Activated CD4-positive, alpha-beta memory T cell treated with anti-CD3 and anti-CD28 coated beads for 36 hours (primary cell): ENCODE measurements at places on chromosomes 12 and 14. TPM values are rescaled to one million over a fixed set of nuclear protein-coding genes. Genes with fewer than 3 reads are reported as not detected.

The BCL2L2 gene
- total RNA-seq: 0.85 TPM

The GLT1D1 gene
- total RNA-seq: not detected

The LUM gene
- not detected for total RNA-seq

The CLECL1 gene
- 7.4 TPM for total RNA-seq

The SMCO2 gene
- 0.19 TPM for total RNA-seq

The PRPH gene
- total RNA-seq: not detected

The RNF212B gene
- total RNA-seq: not detected

DNA sequence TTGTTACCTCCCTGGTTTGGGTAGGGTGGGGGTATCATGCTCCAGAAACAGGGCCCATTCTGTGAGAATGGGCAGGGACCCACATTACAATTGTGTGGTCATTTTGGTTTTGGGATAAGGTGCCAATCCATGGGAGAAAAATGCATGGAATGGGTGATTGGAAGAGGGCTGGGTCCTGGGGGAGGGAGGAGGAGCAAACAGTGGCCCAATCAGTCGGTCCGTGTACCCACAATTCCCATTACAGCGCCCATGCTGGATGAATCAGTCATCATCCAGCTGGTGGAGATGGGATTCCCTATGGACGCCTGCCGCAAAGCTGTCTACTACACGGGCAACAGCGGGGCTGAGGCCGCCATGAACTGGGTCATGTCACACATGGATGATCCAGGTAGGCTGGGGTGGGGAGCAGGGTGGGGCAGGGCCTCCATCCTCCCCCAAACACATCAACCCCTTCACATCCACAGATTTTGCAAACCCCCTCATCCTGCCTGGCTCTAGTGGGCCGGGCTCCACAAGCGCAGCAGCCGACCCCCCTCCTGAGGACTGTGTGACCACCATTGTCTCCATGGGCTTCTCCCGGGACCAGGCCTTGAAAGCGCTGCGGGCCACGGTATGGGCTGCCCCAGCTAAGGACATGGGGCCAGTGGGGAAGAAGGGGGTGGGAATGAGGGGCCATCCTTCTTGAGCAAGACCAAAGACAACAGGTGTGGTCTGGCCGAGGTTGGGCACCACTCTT is 3.6 kb upstream of the TPI1 start:
- H3K27ac ChIP-seq: no peak overlapping the region
- no peak overlapping the region for H3K4me3 ChIP-seq
- no peak for DNase-seq
- H3K4me1 ChIP-seq: peaks cover 16% of the 10 kb centered on the region
- H3K27me3 ChIP-seq: no peaks in the 10 kb centered on the region

DNA sequence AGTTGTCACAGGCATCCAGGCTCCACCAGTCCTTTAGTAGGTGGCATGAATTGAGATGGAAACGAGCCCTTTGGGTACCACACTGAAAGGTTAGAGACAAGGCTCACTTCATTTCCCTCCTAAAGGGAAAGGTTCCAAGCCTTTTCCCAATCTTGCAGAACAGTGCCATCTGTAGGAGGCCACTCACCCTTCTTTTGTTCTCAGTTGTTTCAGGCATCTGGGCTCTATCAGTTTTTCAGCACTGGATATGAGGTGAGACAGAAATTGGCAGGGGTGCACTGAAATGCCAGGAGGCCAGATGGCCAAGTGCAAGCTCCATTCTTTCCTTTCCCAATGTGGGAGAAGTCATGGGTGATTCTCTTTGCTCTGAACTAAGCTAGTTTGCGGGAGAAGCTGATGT is 15.2 kb downstream of the FBXO33 start:
- peaks cover 38% of the 10 kb centered on the region for H3K36me3 ChIP-seq
- no peak for DNase-seq
- no peaks in the 10 kb centered on the region for H3K27me3 ChIP-seq

- no peaks in the 10 kb centered on the region for H3K4me1 ChIP-seq
- H3K36me3 ChIP-seq: no peaks in the 10 kb centered on the region
- no peak overlapping the region for H3K4me3 ChIP-seq
These were observed 198.1 kb downstream of the DAD1 start for GRCh38 chr14:22390824-22391461.

GRCh38 chr12:16285586-16285985 is 8.1 kb upstream of the SLC15A5 start:
- no peaks in the 10 kb centered on the region for H3K27me3 ChIP-seq
- no peak for DNase-seq
- H3K36me3 ChIP-seq: no peaks in the 10 kb centered on the region
- no peaks in the 10 kb centered on the region for H3K4me1 ChIP-seq

GRCh38 chr12:107512391-107512790 is 173.2 kb upstream of the PWP1 start:
- H3K36me3 ChIP-seq: no peaks in the 10 kb centered on the region
- H3K4me1 ChIP-seq: peaks cover 12% of the 10 kb centered on the region
- no peak for DNase-seq
- no peak overlapping the region for H3K27ac ChIP-seq

DNA sequence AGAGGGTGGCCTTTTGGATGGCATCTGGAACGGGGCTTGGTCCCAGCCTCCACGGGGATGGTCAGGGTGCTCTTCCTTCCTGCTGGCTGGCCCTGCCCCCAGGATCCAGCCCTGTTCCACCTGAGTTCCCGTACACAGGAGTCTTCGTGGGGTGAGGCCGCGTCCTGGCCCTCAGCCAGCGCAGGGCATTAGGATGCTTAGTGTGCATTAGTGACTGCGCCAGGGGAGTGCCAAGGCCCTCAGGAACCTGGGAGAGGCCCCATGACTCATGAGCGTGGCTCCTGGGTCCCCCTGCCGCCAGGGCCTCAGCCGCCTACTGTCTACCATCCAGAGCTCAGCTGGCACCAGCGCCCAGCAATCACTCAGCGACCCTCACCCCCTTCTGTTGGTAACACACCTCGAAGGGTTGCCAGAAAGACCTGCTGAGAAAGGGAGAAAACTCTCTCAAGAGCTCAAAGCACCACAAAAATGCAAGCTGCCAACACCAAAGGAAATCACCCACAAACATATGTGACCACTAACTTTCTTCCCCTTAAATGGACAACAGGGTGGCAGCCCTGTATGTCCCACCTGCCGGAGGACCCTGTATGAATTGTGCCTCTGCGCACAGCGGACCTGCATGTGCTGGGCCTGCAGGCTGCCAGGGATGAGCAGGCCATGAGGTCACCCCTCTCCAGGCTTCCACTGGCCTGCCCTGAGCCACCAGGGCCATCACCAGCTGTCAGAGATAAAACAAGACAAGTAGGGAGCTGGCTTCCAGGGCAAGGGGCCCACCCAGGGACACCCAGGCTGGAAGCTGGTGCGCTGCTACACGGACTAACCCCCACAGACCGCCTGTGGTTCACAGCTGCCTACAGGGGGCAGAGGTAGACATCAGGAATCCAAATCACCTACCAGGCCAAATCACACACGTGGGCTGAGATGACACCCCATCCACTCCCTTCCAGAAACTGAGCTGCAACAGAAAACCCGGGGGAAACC is 28.7 kb downstream of the CCDC85C start:
- H3K36me3 ChIP-seq: no peaks in the 10 kb centered on the region
- H3K27me3 ChIP-seq: no peaks in the 10 kb centered on the region
- peaks cover 2% of the 10 kb centered on the region for H3K4me1 ChIP-seq
- H3K27ac ChIP-seq: no peak overlapping the region
- DNase-seq: peak; percentile 12
- no peak overlapping the region for H3K4me3 ChIP-seq

DNA sequence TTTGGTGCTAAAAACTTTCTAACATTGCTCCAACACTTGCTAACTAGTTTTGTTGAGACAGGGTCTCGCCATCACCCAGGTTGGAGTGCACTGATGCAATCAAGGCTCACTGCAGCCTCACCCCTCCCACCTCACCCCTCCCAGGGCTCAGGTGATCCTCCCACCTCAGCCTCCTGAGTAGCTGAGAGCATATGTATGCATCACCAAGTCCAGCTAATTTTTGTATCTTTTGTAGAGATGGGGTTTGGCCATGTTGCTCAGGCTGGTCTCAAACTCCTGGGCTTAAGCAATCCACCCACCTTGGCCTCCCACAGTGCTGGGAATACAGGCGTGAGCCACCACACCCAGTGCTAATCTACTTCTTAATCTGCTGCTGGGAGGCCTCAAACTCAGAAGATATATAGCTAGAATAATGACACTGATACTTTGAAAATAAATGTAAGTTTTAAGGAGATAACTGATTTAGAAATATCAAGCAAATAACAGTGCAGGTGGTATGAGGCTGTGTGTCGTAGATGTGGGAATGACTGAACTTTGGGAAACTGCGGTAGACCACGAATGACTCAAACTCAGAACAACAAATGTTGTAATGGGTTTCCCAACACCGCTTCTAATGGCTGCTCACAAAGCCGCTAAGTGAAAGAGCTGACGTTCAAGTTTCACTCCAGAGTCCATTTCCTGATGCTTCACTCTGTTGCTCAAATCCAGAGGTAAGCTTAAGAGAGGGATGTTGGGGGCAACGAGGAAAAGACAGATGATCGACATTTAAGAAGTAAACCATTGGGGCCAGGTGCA is 10.0 kb downstream of the TMCC3 start:
- H3K4me1 ChIP-seq: peaks cover 32% of the 10 kb centered on the region
- peak overlapping the region; percentile 9 for H3K4me3 ChIP-seq
- DNase-seq: peak; percentile 81
- no peaks in the 10 kb centered on the region for H3K36me3 ChIP-seq

- peaks cover 7% of the 10 kb centered on the region for H3K27me3 ChIP-seq
- no peaks in the 10 kb centered on the region for H3K4me1 ChIP-seq
- no peak for DNase-seq
These were observed 86.4 kb upstream of the RTL1 start for GRCh38 chr14:100989924-100990323.

DNA sequence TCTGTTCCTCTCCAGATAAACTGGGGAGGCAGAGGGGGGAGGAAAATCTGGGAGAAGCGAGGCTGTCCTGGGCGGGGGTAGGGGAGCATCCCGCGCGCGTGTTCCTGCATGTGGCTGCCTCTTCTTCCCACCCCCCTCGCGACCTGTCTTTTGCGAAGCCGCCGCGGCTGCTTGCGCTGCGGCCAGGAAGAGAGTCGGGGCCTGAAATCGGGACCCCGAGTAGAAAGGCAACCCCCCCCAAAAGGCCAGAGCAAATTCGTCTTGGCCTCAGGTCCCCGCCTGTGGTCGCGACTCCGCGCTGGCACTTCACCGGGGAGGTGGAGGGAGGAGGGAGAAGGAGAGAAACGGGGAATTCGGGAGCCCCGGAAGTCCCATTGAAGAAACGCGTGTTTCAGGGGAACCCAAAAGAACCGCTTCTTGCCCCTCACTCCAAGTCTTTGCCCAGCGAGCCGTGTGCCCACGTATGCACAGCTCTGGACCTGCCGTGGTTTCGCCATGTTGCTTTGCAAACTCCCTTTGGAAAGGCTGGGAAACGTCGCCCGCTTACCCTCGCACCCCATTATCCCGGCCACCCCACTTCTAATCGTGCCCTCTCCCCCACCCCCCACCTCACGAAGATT is 944 bp downstream of the CCND2 start:
- peak overlapping the region; percentile 97 for H3K4me3 ChIP-seq
- no peaks in the 10 kb centered on the region for H3K27me3 ChIP-seq
- peaks cover 50% of the 10 kb centered on the region for H3K36me3 ChIP-seq

GRCh38 chr14:93107453-93107852 is 8.3 kb downstream of the ITPK1 start:
- H3K27me3 ChIP-seq: no peaks in the 10 kb centered on the region
- DNase-seq: no peak
- H3K36me3 ChIP-seq: no peaks in the 10 kb centered on the region

DNA sequence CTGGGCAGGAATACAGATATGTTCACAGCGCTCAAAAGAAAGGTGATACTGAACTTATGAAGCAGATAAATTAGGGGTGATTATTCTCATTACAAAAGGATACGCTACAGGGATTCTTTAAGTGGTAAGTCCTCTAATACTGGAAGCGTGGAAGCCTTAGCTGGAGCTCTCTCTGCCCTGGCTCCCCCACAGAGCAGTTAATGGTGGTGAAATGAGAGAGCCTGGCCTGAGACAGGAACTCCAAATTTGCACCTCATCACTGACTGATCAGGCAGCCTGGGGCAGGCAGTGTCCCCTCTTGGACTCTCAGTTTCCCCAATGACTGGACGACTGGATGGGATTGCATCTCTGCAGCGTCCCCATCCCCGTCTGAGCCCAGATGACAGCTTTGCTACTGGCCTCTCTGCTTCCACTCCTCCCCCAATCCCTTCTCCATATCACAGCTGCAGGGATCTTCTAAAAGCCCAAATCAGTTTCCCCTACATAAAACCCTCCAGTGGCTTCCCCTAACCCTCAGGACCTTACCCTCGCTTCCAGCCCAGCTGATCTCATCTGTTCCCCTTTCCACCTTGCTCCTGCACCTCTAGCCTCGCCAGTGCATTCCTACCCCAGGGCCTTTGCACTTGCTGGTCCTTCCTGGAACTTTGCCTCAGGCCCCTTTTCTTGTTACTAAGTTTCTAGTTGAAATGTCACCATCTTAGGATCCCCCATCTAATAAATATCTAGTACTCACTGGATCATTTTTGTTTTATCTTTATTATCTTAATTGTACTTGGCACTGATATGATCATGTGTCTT is 171.7 kb upstream of the LHX5 start:
- DNase-seq: no peak
- H3K36me3 ChIP-seq: no peaks in the 10 kb centered on the region
- H3K27ac ChIP-seq: no peak overlapping the region

GRCh38 chr14:95328729-95329503 is 9.2 kb upstream of the CLMN start:
- no peaks in the 10 kb centered on the region for H3K4me1 ChIP-seq
- no peak for DNase-seq
- no peak overlapping the region for H3K4me3 ChIP-seq
- no peak overlapping the region for H3K27ac ChIP-seq
- peaks cover 13% of the 10 kb centered on the region for H3K27me3 ChIP-seq

- no peak overlapping the region for H3K4me3 ChIP-seq
- H3K4me1 ChIP-seq: peaks cover 17% of the 10 kb centered on the region
- H3K27ac ChIP-seq: no peak overlapping the region
- DNase-seq: no peak
- H3K27me3 ChIP-seq: no peaks in the 10 kb centered on the region
- H3K36me3 ChIP-seq: peaks cover 20% of the 10 kb centered on the region
These were observed 115.4 kb downstream of the KIF21A start for GRCh38 chr12:39327510-39327909.

GRCh38 chr12:45730348-45731189 is 1.1 kb downstream of the ARID2 start:
- peak overlapping the region; percentile 99 for H3K27ac ChIP-seq
- peak overlapping the region; percentile 95 for H3K4me3 ChIP-seq
- peak; percentile 68 for DNase-seq
- no peaks in the 10 kb centered on the region for H3K27me3 ChIP-seq
- peaks cover 30% of the 10 kb centered on the region for H3K36me3 ChIP-seq
- H3K4me1 ChIP-seq: peaks cover 23% of the 10 kb centered on the region

GRCh38 chr12:121712461-121713256 is at the start of gene TMEM120B:
Gene TMEM120B, plus strand, starts transcription at chr12:121712752. Its CDS starts 144 bp downstream, at chr12:121712896.
- H3K27ac ChIP-seq: peak within 1 kb of the TSS; percentile 59
- peak; percentile 86 for DNase-seq
- peak within 1 kb of the TSS; percentile 89 for H3K4me3 ChIP-seq
- peaks cover 1% of the 10 kb centered on the region for H3K36me3 ChIP-seq
- H3K4me1 ChIP-seq: peaks cover 16% of the 10 kb centered on the region

GRCh38 chr12:116525418-116526001 is 33.7 kb upstream of the MAP1LC3B2 start:
- H3K27ac ChIP-seq: no peak overlapping the region
- H3K36me3 ChIP-seq: no peaks in the 10 kb centered on the region
- H3K4me1 ChIP-seq: peaks cover 5% of the 10 kb centered on the region

GRCh38 chr14:98270201-98270600 is 1001.8 kb downstream of the BCL11B start:
- no peak overlapping the region for H3K27ac ChIP-seq
- no peak for DNase-seq
- no peak overlapping the region for H3K4me3 ChIP-seq
- H3K27me3 ChIP-seq: no peaks in the 10 kb centered on the region
- peaks cover 4% of the 10 kb centered on the region for H3K4me1 ChIP-seq
